ENCODE measurements at places on chromosomes 6 and 20.

DNA sequence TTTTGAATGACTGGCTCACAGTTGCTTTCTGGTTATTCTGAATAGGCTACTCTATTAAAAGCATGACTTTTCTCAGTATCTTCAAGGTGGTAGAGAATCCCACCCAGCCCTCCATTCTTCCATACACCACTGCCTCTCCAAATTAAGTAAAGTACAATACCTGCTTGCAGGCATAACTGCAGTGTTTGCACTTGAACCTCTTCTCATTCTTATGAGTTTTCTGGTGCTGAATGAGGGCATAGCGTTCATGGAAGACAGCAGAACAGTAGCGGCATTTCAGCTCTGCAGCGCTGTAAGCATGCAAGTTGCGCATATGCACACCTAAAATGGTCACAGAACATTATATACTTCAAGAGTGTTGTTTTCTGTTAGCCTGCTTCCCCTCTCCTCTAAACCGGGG, 12.5 kb downstream of the CTCFL start:
- no peak for DNase-seq

- DNase-seq, result peak; percentile 47
These were observed 80.2 kb downstream of the CARMIL1 start for GRCh38 chr6:25359191-25359861.

DNA sequence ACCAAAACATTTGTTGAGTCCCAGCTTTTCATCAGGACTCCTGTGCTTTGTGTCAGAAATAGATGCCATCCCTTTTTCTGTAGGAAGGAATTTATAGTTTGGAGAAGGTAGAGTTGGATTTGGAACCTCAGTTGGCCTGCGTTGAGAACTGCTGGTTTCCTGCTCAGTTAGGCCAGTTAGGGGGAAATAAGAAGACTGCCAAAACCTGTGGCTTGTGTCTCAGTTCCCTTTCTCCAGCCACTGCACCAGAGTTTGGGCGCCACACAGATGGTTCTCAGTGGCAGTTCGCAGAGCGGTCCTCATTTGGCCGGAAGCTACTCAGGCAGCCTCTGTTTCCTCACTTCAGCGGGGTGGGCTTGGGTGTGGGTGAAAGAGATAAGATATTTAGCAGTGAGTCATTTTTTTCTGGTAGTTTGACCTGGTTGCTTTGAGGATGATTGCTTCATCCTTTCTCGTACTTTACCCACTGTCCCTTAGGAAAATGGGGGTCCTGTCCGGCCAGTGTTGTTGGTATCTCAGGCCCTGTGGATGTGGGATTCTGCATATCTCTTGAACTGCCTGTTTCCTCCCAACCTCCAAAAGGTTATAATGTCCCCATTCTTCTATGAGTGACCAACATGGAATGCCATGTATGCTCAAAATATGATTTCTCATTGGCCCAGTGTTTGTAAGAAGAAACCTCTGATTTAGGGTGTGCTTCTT, 53.7 kb downstream of the JARID2 start:
- no peak for DNase-seq

GRCh38 chr20:32357375-32357868, 709 bp upstream of the ASXL1 start:
- DNase-seq, result no peak

- no peak for DNase-seq
These were observed 822 bp downstream of the AFG1L start for GRCh38 chr6:108295676-108296075.

- no peak for DNase-seq
These were observed 135.1 kb downstream of the TBXT start for GRCh38 chr6:166032366-166033200.

DNA sequence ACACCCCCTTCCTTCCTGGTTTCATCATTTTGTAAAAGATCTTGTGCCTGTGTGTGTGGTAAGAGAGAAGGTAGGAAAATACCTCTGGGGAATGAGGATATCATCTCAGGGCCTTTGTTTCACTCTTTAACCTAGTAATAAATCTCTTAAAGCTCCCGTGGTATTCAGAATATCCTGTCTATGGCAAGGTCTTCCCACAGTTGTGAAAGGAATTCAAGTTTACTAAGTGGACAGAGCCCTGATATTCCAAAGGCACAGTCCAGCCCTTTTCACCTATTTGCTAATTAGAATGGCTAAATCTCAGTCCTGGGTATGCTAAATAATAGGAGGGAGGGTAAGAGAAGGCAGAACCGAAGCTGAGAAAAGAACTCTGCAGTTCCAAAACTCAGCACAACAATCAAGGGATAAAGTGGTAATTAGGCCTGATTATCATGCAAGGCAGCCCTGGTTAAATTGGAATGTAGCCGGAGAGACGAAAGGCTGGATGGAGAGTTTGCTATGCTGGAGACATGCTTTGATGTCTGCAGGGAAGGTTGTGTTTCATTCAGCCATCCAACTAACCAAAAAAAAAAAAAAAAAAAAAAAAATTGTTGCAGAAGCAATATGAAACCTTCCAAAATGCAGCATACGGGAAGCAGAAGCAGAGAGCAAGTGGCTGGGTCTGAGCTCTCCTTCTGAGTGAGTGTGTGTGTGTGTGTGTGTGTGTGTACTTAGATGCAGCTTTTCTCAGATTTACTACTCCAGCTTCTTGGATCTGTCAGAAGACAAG, 28.5 kb upstream of the PIM1 start:
- DNase-seq, result peak; percentile 88

- DNase-seq, result peak; percentile 65
These were observed 9.2 kb upstream of the TBX18 start for GRCh38 chr6:84773431-84774156.

- DNase-seq, result peak; percentile 15
These were observed 48.3 kb upstream of the SLC22A23 start for GRCh38 chr6:3504938-3505805.

DNA sequence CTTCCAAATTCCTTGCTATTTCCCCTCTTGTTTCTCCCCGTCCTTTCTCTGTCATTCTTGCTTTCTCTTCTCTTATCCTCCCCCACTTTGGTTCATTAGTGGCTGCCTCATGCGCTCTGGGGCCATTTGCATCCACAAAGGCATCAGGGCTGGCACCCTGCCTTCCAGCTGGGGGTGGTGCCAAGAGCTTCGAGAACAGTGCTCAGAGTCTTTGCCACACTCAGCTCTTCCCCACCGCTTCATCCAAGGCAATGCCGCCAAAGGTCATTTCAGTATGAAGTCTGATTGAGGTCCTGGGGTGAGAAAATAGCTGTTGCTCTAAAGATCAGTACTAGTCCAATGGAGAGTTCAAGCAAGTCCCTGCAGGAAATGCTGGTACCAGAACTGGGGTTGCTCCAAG, 22.7 kb downstream of the OLIG3 start:
- DNase-seq, result no peak

DNA sequence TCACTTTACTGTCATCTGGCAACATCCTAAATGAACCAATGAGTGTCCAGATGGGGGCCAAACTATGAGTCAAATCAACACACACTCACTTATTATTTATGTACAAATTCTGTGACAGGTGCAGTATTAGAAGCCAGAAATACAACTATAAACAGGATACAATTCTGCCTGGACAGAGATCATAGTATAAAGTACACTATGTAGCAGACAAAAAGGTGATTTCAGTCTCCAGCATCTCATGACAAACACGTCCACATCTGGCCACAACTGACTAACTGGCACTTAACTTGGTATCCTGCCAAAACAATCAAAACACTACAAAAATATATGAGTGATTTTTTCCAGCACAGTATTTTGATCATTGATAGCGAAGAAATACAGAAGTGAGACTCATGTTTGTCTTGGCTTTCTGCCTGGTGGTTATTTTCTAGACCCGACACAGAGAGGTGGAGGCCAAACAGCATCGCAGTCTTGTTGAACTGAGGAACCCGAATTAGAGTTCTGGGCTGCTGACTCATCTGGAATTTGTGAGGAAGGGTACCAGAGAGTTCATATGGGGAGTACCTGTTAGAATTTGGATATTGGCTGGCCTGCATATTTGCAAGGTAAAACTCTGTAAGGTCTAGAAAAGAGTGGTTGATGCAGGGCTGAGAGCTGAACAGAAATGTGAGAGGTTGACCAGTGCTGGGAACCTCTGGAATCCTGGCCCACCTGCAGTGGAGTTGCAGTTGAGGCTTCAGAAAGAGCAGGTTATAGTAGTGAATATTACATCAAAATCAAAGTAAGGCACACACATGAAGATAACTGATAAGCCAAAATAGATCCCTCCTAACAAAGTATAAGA, 475.2 kb downstream of the PTPRT start:
- DNase-seq, result no peak

DNA sequence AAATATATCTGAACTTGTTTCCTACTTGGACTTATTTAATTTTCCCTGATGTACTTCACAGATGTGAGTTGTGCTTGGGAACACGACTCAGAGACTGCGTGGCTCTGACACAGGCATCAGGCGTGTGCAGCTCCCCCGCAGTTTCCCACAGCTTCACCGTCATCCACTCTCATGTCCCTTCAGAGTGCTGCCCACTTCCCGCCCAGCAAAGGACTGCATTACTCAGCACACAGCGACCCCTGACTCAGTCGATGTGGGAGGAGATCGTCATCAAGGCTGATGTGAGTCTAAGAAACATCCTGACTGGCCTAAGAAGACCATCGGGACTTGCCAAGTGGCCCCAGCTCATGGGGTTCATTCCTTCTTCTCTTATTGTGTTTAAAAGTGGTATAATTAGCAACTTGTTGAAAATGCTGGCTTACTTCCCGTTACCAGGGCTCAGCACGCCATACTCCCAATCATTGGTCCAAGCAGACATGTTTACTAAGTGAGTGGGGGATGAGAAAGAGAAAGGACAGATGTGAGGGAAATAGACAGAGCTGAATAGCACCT, 539.4 kb upstream of the JARID2 start:
- DNase-seq, result no peak

DNA sequence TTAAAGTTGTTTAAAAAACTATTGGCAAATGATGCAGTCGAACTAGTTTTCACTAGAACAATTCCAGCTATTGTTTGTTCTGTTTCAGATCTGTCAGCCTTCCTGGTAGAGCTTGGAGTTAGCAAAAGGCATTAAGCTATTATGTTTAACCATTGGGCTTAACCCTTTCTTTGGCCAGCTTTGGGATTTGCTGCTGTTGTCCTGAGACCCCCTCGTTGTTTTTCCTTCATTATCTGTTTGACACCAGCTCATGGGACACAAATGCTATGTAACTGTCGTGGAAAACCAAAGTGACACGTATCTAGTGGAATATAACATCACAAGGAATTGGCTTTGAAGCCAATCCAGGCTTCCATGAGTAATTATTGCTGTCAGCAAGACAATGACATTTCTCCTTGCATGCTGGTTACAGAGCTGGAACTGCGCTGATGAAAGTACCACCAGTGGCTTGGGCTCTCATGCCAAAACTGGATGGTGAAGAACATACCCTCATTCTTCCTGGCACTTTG, 96.0 kb downstream of the EYA2 start:
- DNase-seq, result no peak

DNA sequence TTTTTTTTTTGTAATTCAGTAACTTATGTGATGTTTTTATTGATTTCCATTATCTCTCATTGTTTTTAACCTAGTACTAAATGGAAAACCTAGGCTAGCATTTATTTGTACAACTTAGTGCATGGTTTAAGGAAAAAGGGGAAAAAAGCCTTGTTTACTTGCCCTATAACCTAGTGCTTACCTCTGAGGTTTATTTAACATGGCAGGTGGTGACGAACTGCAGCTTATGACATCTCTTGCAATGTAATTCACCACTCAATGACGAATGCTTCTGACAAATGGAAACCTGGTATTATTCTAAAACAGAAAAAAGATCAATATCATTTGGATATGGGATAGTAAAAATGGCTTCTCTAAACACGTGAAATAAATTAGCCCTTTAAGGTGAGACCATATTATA, 618.6 kb upstream of the FLRT3 start:
- no peak for DNase-seq

GRCh38 chr6:100430962-100431361, 33.8 kb downstream of the SIM1 start:
- DNase-seq, result no peak

DNA sequence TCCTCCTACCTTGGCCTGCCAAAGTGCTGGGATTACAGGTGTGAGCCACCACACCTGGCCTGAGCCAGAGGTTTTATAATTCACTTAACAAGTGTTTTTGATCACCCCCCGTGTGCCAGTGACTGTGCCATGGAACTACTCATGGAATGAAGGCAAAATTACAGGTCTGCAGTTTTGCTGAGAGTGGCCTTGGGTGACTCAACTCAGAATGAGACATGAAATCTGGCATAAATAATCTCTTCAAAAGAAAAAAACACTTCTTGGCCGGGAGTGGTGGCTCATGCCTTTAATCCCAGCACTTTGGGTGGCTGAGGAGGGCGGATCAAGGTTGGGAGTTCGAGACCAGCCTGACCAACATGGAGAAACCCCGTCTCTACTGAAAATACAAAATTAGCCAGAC, 166.9 kb upstream of the SALL4 start:
- no peak for DNase-seq

DNA sequence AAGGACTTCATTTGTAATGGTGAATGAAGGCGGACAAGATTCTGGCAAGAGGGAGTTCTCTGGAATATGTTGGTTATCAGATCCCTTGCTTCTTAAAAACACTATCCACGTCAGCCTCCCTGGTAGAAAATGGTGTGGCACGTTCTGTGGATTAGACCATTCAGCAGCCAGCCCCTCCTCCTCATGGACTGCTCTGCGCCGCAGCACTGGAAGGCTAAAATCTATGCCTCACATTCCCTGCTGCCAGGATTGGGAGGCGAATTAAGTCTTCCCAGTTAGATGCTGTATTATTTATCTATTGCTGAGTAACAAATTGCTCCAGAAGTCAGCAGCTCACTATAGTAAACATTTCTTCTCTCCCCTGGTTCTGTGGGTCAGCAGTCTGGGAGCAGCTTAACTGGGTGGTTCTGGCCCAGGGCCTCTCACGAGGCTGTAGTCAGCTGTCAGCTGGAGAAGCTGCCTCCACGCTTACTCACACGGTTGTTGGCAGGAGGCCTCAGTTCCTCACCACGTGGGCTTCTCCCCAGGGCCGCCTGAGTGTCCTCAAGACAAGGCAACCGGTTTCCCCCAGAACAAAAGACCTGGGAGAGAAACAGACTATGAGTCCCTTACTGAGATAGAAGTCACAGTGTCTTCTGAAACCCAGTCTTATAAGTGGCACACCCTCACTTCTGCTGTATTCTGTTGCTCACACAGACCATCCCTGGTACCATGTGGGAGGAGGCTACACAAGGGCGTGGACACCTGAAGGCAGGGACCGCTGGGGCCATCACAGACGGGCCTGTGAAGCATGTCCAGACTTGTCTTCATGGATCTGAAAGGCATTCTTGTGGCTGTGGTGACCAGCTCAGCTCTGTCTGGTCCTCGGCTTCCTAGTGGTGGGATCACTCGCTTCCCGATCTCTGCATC, 101.0 kb downstream of the NRN1 start:
- no peak for DNase-seq
